Activated gamma-delta T cell (primary cell): ENCODE measurements at places on chromosomes 6 and 20.

GRCh38 chr6:53048431-53049195, 16.6 kb upstream of the FBXO9 start:
- no peak for DNase-seq

GRCh38 chr6:158509465-158509864, 50.4 kb upstream of the TMEM181 start:
- no peak for DNase-seq

GRCh38 chr6:162198925-162199324, 528.6 kb downstream of the PRKN start:
- no peak for DNase-seq

GRCh38 chr6:18436341-18436740, 49.2 kb downstream of the RNF144B start:
- DNase-seq = no peak

DNA sequence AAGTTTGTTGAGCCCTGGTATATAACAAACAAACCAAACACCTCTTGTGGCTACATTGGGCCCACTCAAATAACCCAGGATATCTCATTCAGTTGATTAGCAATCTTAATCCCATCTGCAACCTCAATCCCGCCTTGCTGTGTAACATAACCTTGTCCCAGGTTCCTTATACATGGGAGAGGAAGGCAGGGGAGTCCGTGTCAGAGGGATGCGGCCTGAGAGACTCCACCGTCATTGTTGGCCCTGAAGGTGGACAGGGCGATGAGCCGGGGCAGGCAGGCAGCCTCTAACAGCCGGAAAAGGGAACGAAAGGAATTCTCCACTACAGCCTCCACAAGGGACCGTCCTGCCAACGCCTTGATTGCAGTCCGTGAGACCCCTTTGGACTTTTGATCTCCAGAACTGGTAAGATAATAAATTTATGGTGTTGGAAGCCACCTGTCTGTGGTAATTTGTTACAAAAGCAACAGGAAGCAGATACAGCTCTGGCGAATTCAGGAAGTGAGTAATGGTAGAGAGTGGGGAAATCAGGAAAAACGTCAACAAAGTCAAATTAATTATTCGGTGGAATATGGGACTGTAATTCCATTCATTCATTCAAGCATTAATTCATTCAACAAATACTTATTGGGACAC, 124.5 kb upstream of the SALL4 start:
- DNase-seq = no peak

DNA sequence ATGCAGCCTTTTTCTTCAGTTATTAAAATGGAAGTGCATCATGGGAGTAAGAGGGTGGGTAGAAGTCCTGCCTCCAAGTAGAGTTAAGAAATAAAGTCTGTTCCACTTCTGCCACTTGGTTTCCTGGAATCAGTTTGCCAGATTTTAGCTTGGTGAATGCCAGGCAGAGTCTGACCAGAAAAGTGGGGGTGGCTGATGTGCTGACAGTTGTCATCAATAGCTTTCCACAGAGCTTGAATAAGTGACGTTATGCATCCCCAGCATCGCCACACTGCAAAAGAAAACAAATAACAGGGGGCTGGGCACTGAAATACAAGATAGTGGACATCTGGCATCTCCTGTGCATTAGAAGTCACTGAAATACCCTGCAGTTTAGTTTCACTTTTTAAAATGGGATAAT, 30.8 kb upstream of the CEP162 start:
- no peak for DNase-seq

- no peak for DNase-seq
Measured at GRCh38 chr20:59232618-59233017, 67.8 kb upstream of the EDN3 start.

GRCh38 chr20:25632940-25633790, 9.4 kb upstream of the NANP start:
- no peak for DNase-seq

DNA sequence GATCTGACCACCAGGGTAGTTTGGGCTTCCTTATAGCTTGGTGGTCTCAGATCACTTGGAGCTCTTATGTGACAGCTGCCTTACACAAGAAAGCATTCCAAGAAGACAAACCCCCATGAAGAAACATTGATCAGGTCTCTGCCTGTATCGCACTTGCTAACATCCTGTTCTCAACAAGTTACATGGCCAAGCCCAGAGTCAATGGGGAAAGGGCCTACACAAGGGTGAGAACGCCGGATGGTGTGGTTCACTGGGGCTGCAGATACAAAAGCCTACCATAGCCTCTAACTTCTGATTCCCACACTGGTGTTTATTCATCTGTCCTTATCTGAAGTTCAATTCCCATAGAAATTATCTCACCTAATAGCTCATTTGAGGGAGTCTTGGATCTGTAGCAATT, 235.5 kb downstream of the SYNDIG1 start:
- DNase-seq = no peak

DNA sequence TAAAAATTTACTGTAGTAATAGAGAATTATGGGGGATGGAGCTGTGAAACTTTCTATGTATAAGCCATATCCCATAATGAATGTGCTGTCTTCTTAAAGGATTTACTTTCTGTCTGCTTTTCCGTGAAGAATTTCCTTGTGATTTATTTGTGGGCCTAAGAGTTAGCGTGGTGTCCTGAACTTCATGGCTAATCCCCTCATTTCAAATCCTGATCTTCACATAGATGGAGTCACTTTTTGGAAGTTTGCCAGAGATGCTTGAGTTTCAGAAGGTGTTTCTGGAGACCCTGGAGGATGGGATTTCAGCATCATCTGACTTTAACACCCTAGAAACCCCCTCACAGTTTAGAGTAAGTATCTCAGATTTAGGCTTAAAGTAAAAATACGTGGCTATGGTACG, 19.4 kb upstream of the CLDN20 start:
- no peak for DNase-seq

- no peak for DNase-seq
Measured at GRCh38 chr6:169097381-169097959, 156.2 kb downstream of the THBS2 start.

DNA sequence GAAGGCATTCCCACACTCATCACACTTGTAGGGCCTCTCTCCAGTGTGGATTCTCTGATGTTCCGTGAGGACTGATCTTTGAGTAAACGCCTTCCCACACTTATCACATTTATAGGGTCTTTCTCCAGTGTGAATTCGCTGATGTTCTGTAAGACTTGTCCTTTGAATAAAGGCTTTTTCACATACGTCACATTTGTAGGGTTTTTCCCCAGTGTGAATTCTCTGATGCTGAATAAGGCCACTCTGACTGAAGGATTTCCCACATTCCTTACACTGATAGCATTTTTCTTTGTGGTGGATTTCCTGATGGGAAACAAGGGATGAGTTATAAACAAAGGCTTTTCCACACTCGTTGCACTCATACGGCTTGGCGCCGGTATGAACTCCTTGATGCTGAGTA, 8.9 kb downstream of the ZSCAN12 start:
- DNase-seq = no peak

GRCh38 chr6:43468748-43469681, 8.4 kb upstream of the TJAP1 start:
- DNase-seq = no peak

DNA sequence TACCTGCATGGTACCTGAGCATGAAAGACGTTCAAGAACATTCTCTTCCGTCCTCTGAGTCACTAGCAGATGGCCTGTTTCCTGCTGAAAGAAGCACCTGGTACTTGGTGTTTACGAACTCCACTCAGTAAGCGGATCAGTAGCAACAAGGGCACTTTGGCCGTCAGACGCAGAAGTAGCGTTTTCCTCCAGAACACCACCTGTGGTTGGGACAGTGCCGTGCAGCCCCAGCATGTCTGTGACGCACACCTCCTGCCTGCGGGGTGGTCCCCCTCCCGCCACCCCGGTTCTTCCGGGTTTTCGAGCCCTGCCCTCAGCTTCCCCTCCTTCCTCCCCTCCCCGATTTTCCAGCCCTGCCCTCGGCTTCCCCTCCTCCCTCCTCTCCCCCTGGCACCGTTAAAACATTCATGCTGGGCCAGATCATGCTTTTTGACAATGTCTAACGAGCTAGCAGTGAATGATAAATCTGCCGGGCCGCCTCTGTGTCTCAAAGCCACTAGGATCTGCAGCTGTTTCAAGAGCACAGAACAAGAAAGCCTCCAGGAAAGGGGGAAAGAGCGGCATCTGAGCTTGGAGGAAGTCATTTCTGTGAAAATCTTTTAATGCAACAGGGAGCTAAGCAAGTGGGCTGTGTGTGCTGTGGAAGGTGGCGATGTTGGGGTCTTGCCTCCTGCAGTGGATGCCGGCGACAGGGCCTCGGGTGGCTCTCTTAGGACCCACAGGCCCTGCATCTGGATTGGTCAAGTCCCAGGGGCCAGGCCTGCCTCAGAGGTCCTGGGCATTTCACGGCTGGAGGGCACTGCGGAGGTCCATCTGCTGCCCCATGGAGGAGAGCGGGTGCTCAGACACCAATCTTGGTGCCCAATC, 207.9 kb downstream of the ERMARD start:
- DNase-seq = no peak

DNA sequence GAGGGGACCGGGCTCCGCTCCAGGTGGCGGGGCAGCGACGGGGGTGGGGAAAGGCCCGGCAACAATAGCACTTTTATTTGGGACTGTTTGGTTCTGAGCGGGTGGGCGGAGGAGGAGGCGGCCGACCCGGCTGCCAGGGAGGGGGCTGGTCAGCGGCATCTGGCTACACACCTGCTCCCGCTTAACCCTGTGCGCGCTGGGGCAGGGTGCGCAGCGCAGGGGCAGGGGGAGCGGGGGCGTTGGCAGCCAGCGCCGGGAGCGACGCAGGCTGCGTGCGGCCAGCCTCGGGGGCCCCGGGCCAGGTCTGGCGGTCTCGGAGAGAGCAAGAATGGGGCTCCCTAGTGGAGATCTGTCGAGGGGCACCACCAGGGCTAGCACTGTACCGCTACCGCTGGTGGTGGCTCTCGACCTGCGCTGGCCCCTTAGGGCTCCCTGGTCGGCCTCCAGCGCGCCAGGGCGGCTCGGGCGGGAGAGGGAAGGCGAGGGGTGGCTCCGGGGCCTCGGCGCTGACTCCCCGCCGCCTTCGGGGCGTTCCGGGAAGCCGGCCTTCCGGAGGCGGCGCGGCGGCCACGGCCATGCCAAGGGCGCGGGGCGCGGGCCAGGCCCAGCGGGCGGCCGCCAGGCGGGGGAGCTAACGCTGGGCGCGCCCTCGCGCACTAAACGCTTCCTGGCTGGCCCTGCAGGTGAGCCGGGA, 92.4 kb downstream of the NCR2 start:
- no peak for DNase-seq

DNA sequence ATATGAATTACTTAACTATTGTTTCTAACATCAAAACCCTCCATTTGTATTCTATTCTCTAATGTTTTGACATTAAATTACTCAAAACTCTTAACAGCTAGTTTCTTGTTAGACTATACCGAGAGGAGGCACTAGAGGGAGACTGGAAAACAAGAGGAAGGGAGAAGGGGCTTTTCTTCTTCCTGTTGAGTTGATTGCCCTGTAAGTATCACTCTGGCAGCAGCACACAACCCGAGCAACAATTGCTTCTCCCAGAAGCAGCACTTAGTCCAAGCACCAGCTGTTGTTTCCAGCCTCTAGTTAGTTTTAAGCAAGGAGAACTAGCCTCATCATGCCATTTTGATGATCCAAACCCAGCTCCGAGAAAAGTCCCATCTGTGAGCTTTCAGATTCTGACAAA, 603.8 kb downstream of the PRKN start:
- no peak for DNase-seq

DNA sequence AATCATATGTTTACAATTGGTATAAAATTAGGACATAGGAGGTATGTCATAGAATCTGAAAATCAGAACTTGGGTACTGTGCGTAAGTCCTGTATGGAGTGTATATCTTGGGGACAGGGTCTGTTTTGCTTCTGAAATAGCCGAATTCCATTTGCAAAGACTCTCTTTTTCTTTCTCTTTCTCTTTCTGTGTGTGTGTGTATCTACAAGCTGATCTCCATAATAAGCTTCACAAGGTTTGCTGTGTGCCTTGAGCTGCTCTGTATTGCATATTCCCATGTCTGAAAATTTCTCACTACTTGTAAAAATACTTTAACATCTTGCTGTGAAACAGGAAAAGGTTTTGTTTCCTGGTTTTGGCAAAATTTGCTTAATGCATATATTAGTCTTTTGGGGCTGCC, 29.5 kb downstream of the STX11 start:
- DNase-seq = no peak

DNA sequence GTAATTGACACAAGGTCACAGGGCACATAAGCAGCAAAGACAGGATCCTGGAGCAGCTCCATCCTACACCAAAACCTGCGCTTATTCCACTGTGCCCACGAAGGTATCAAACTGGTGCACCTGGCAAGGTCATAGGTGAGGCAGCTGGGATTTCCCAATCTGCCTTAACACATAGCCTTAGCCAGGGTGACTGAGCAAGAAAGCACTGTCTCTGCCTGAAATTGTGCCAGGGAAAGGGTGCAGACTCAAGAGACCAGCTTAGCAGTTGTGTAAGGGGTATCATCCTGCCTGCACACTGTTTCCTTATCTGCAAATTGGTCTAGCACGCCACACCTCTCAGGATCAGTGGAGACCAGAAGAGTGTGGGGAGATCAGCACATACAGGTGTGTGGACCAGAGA, 82.8 kb downstream of the MAFB start:
- DNase-seq = no peak

DNA sequence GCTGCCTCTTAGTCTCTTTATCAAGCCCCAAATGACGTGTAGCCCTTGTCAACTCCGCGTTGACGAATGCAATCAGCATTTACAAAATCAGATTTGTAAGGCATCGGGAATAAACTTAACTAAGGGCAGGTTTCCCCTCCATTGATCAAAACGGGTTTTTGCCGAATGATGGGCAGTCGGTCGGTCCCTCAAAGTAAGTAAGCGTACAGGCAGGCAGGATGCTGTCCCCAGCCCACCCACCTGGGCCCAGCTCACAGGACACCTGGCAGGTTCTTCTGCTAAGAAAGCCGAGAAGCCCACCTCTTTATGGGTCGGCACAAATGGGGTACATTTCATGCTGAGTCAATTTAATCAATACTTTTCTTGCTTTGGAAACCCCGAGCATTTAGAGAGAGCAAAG, 22.0 kb upstream of the MAFB start:
- no peak for DNase-seq

DNA sequence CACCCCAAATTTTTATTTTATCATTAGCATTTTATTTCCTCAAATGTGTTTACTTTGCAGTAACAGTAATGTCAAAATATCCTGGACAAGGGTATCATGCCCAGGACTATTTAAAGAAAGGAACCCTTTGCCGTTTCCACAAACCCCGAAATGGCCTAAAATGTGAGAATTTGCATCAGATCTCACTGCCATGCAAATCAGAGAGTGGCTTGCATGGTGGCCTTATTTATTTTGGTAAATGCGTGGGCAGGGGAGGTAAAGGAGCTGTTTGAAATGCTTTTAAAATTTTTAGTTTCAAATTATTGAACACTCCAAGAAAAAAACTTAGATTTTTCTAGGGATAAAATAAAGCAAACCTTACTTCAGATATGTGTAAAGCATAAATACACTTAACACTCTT, 43.8 kb downstream of the ADAT2 start:
- DNase-seq = no peak
